ENCODE measurements at places on chromosomes 2 and 18.

- no peak for DNase-seq
Measured at GRCh38 chr2:239057533-239057932, 209.6 kb downstream of the TWIST2 start.

GRCh38 chr2:40279001-40279400, 172.9 kb downstream of the SLC8A1 start:
- DNase-seq, result no peak

GRCh38 chr2:150309311-150310080, 178.0 kb downstream of the RND3 start:
- DNase-seq, result no peak

DNA sequence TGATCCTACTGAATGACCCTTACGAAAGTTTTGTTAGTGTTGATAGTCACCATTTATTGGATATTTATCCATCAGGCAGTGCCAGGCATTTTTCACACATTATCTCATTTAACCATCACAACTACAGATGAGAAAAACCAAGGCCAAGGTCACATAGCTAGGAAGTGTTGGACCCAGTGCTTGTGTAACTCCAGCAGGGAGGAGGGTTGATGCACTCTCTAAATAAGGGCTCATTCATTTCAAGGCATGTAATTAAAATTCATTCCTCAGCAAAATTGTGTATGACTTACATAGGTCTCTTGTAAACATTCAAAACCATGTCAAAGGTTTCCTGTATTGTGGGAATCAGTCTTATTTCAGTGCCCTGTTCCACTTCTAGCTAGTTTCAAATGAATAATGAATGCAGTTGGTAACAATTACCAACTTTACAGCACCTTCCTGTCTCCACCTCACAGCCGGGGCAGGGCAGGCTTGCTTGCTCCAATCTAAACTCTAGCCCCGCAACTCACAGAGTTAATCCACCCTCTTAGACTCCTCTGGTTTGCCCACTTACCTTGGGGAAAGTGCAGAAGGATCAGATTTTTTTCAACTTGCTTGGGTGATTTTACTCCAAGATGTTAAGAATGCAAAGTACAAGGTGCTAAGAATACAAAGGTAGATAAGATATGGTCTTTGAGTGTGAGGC, 5.8 kb upstream of the MAPRE3 start:
- no peak for DNase-seq

DNA sequence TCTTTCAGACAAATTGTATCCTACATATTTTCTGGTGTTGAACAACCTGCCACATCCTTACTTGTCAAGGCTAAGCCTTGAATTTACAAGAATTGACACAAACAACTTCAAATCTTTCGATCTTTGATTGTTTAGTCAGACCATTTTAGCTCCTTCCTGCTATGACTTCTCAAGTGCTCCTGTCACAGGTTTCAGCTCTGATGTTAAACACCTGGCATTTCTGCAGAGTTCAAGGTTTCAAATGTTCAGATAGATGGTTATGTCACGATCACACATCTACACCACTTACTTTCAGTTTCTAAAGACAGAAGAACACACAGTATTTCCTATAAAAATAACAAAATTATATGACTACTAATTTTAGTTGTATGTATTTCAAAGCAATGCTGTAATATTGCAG, 84.0 kb downstream of the RND3 start:
- DNase-seq, result no peak

- DNase-seq, result no peak
Measured at GRCh38 chr18:62420513-62421209, 95.6 kb downstream of the TNFRSF11A start.

All from hypothalamus (tissue), 51 donors.